Activated T-cell treated with anti-CD3 and anti-CD28 coated beads, Interleukin-2, amount 50 U/mL, for 72 hours (primary cell): ENCODE measurements at places on chromosomes 3 and 15. TPM values are rescaled to one million over a fixed set of nuclear protein-coding genes. Genes with fewer than 3 reads are reported as not detected.
A peak's percentile ranks its signal among the peaks of the same experiment; 100 is the strongest.

Gene LYZL4
- not detected for total RNA-seq

Gene HIGD2B
- total RNA-seq = 0.22 TPM

Gene C3orf22
- not detected for total RNA-seq

Gene SAMMSON
- not detected for total RNA-seq

Gene GOLGA8J
- not detected for total RNA-seq

Gene SCN5A
- total RNA-seq = not detected

GRCh38 chr3:110227991-110228390 lies 843.6 kb upstream of the NECTIN3 start:
- no peak for DNase-seq

GRCh38 chr3:32414522-32415202 lies 23.0 kb downstream of the CMTM7 start:
- DNase-seq = peak; percentile 47

GRCh38 chr15:70494852-70495571 lies 268.3 kb downstream of the UACA start:
- DNase-seq = peak; percentile 67

- DNase-seq = no peak
Observed at GRCh38 chr3:38549082-38549481, 52.9 kb downstream of the EXOG start.

DNA sequence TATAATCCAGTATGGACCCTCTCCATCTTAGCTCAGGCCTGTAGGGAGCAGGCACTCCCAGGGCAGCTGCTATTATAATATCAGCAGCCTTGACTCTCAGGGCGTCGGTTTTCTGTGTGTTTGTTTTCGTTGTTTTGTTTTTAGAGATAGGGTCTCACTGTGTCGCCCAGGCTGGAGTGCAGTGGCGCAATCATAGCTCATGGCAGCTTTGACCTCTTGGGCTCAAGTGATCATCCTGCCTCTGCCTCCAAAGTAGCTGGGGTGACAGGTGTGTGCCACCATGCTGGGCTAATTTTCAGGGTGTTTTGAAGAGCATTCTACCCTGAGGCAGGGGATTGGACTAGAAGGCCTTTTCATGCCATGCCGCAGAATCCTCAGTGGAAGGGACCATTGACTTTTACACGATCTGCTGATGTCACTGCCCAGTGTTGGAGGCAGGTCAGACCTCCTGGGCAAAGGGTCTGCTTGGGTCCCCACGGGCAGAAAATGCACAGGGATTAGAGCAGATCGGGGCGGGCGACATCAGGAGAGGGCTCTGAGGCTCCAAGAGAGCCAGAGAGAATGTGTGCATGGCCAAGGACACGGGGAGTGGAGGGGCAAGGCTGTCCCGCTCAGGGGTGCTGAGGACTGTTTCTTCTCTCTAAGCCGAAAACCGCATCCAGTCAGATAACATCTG lies 7.8 kb downstream of the MELTF start:
- DNase-seq = no peak

- DNase-seq = no peak
Observed at GRCh38 chr3:66552846-66553245, 52.0 kb upstream of the LRIG1 start.

GRCh38 chr3:194058189-194058571 lies 77.8 kb upstream of the HES1 start:
- DNase-seq = peak; percentile 54

DNA sequence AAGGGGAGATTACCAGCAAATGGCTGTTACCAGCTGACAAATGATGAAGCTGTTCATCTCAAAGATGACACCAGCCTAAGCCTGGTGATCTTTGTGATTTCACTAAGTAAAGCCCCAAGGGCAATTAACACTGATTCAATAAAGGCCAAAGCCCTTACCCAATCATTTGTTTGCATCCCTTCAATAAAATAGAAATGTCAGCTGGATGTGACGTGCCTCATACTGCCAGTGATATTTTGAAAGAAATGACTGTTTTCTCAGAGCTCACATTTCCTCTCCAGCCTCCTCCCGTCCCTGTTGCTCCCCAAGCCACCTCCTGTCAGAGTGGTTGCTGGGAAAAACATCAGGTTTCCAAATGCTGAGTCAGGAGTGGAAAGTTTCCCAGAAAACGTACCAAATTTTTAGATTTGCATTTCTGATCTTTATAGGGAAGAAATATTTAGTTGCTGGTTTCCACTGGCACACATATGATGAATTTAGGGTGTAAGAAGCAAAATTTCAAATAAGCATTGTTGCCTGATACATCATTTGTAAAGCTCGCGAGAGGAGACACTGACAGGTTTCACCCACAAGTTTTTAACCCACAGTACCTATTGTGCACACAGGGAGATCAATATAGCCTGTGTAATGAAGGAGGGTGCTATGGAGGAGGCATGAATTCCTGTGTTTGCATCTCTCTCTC lies 21.0 kb downstream of the C2CD4A start:
- no peak for DNase-seq

DNA sequence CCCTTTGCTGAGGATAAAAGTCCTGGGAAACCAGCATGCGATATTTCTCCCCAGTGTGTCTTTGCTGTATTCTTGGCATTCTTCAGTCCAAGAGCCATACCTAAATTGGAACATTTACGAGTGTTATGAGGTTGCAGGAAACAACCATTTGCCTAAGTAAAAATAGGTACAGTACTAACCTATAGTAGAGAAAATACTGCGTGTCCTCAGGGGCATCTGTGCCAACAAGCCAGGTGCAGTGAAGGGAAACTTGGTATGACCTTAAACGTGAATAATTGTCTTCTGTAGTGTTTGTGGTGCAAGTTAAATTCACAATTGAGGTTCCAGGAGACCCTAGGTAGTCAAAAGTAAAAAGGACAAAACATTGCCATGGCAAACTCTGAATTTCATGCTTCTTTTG lies 12.2 kb downstream of the IL5RA start:
- DNase-seq = no peak

GRCh38 chr15:41872166-41872747 lies 21.6 kb downstream of the SPTBN5 start:
- no peak for DNase-seq

DNA sequence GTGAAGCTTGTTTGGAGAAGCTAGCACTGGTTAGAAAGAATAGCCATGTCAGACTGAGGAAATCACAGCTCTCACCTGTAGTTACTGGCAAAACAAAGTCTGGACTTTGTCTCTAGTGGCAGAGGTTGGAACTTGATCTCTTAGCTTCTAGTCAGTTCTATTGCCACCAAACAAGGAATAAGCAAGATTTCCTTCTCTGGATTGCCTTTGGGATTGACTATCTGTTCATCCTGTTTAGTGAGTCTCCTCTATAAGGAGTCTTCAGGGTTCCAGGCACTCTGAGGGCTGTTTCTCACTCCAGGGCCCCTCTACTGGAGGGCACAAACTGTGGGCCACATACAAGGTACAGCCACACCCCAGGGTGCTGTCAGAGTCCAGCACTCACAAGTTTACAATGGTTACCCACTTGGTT lies 426.6 kb upstream of the THBS1 start:
- DNase-seq = no peak

- DNase-seq = no peak
Observed at GRCh38 chr3:107456501-107456900, 66.3 kb upstream of the BBX start.
